ENCODE measurements at places on chromosomes 5 and 9.
A peak's percentile ranks its signal among the peaks of the same experiment; 100 is the strongest.

- DNase-seq = no peak
These were observed 198.0 kb downstream of the BNC2 start for GRCh38 chr9:16672501-16672900.

- no peak for DNase-seq
These were observed 829.2 kb upstream of the DMAC1 start for GRCh38 chr9:8628791-8629190.

GRCh38 chr5:95876782-95877181, 54.3 kb upstream of the GLRX start:
- DNase-seq = no peak

DNA sequence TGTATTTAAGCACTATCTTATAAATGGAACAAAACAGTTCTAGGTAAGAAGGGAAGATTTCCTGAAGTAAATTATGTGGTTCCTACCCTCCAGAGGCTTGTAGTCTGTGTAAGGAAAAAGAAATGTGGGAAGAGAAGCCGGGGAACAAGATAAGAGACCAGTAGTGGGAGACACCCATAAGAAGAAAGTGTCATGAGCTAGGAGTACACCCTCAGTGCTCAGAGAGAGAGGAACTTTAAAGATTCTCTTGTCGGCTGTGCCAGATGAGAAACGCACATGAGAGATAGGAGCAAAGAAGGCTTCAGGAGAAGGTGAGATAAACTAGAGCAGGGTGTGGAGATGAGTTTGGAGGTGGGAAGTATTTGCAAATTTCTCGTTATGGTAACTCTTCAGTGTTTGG, 18.1 kb downstream of the SLC36A1 start:
- DNase-seq = no peak

DNA sequence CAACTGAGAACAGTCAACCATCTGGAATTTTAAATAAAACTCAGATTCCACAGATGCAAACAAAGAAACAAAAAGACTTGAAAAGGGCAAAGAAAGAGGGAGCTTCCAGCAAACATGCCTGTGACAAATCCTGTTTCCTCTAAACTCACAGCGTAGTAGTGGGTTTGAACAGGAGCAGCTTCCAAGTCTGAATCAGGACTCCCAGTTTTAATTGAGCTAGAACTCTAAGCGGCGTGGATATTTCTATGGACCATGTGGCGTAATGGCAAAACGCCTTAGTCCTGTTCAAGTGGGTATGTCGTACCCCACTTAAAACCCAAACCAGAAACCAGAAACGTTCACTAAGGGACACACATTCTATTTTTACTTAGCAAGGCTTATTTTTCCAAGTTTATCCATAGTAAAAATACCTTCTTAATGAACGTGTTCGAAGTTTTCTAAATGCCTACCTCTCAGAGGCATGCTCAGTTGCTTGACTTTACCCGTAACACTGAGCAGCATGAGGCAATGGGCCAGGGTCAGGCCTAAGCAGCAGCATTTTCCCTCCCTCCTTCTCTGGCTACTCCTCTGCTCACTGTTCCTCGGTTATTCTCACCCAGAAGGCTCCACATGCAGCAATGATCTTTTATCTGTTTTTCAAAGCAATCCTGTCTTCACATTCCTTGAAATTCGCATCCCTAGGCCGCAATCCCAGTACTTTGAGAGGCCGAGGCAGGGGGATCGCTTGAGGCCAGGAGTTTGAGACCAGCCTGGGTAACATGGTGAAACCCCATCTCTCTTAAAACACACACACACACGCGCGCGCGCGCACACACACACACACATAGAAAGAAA, 77.9 kb downstream of the FNBP1 start:
- DNase-seq = no peak

- DNase-seq = no peak
These were observed 24.8 kb downstream of the ABLIM3 start for GRCh38 chr5:149166128-149166527.

DNA sequence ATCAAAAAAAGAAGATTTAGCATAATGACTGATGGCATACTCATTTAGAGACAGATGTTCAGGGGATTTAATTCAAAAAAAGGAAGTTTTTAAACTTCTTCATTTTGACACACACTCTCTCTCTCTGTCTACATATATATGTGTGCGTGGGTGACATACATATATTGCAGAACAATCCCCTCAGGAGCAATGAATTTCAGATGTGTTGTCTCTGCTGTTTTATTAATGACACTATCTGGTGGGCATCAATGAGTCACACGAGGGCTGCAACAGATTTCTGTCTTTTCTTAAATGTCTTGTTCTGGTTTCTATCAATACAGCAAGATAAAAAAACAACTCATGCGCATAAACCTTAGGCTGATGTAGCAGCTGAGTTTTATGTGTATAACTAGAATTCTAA, 123.5 kb upstream of the SLCO6A1 start:
- no peak for DNase-seq

- DNase-seq = no peak
These were observed 13.6 kb upstream of the REEP5 start for GRCh38 chr5:112935675-112936074.

DNA sequence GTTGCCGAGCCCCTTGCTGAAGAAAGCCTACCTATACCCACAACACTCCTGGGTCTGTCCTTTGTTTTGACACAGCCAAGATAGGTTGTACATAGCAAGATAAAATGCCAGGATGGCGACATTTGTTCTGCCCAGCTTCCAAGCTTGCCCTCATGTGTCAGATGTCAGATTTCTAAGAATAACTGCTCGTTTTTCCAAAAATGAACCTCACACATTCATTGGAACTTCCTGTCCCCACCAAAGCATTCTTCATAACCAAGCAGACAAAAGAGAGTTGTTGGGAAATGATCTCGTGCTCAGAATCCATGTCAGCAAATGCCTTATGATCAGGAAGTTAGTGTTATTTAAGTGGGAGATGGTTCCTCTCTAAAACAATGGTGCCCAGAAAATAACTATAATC, 210.1 kb downstream of the ZNF608 start:
- DNase-seq = no peak

DNA sequence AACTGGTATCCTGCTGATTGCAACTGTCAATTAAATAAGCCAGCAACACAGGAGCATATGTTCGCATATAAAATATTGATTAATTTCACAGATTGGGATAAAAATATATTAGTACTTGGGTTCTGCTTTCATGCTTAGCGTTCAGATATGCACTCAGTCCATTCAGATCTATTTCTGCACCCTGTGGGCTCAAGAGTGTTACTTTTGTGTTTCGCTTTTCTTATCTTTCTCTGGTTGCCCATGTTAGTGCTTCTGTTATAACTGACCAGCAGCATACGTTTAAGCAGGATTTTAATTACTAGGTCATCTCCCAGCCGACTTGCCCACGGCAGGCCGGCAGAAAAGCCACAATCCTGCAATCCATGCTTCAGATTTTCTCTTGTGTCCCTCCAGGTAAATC, 289.1 kb downstream of the EBF1 start:
- DNase-seq = no peak

- DNase-seq = peak; percentile 28
These were observed 118.1 kb downstream of the NUDT12 start for GRCh38 chr5:103444333-103445038.

DNA sequence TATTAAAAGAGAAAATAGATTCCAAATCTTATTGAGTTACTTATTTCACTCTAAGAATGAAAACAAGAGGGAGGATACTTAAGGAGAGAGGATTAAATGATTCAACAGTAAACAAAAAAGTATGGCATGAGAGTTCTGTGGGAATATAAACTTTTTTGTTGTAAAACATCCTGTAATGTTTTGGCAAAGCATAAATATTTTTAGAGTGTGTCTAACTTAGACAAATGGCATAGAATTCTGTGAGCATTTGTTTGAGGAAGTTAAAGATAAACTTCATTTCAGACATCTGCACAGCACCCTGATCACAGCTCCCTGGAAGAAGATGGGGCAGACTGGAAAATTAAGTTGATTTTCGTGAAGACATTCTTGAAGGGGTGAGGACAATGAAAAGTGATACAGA, 246.8 kb upstream of the HAPLN1 start:
- no peak for DNase-seq

- no peak for DNase-seq
These were observed 524.3 kb downstream of the MTRR start for GRCh38 chr5:8393240-8393639.

DNA sequence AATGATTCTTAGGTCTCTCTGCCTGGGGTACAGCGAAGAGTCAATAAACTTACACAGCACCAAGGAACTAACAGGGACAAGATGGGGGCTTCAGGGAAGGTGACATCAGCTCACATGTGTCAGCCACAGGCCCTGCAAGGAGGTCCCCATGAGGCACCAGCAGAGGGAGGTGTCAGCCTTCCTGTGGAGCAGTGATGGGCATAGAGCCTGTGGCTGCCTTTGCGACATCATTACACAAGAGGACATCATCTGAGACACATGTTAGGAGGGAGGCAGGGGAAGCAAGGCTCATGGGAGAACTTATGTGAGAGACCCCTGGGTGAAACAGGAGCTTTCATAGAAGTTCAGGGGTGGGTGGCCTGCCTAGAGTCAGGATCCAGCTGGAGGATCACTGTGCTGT, 389.6 kb downstream of the SEMA5A start:
- DNase-seq = no peak

GRCh38 chr9:98256756-98257155, 1.3 kb upstream of the TBC1D2 start:
- peak; percentile 26 for DNase-seq

DNA sequence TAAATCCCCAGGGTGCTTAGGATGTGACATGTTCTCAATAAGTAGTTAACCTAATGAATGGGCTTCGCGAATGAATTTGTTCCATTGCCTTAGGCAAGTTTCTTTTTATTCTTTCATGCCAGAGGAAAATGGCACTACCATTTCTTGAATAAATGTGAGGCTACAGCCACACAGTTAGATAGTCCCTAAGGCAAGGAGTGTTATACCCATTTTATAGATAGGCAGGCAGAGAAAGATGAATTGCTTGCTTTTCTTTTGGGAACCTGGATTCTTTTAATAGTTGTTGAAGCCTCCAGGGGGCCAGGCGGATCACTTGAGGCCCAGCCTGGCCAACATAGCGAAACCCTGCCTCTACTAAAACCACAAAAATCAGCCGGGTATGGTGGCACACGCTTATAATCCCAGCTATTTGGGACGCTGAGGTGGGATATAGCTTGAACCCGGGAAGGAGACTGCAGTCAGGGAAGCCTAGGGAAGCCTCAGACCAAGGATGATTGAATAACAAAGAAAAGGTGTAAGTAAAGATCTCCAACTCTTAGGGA, 943 bp downstream of the NOP16 start:
- no peak for DNase-seq

DNA sequence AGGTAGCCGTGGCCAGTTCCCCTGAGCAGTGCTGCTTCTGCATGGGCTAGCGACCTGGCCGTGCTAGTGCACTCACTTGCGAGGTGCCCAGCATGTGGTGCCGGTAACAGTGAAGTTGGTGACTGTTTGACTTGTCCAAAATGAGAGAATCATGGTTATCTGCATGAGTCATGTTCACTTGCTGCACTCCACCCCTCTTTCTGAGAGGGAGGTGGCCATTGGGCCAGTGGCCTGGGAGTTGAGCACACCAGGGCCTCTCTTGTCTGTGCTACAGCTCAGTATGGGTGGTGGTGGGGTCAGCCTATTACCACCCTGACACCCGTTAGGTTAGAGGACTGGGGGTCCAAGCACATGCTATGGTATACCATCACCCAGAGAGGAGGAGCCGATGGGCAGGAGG, 55.4 kb upstream of the GARNL3 start:
- no peak for DNase-seq

GRCh38 chr5:83542839-83543238, 71.3 kb downstream of the VCAN start:
- no peak for DNase-seq

- DNase-seq = no peak
These were observed 10.2 kb downstream of the ADRB2 start for GRCh38 chr5:148836272-148837250.

- no peak for DNase-seq
These were observed 21.2 kb downstream of the LVRN start for GRCh38 chr5:115983519-115983918.

GRCh38 chr9:81787747-81788632, 98.6 kb upstream of the TLE1 start:
- DNase-seq = peak; percentile 59

- no peak for DNase-seq
These were observed 3.6 kb downstream of the ITK start for GRCh38 chr5:157184117-157184670.

DNA sequence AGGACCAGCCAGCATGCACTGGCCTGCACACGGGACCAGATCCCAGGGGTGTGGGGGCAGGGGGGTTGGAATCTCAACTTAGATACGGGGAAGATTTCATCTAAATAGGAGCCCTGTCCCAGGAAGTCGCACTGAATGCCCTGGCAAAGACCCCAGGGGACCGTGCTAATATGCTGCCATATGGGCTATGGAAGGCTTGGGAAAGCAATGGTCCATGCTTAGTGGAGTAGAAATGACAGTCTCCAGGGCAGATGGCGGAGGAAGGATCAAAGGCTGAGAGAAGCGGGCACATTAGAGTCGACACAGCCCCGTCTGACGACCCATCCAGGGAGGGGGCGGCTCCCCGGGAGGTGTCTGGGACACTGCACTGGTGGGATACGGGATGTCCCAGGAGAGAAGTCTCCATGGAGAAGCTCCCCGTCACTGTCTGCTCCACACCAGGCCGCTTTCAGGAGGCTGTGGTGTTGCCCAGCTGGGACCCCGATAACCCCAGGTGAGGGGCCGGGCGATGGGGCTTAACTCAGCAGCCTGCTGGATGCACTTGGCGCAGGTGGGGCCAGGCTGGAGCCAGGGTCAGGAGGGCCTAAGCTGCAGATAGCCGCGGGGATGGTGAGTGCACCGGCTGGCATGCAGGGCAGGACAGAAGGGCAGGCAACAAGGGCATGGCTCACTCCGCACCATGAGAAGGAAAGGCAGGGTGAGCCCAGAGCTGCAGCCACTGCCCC, 377.7 kb upstream of the IRX1 start:
- no peak for DNase-seq

- no peak for DNase-seq
These were observed 300.2 kb upstream of the PANK3 start for GRCh38 chr5:168879331-168879730.

DNA sequence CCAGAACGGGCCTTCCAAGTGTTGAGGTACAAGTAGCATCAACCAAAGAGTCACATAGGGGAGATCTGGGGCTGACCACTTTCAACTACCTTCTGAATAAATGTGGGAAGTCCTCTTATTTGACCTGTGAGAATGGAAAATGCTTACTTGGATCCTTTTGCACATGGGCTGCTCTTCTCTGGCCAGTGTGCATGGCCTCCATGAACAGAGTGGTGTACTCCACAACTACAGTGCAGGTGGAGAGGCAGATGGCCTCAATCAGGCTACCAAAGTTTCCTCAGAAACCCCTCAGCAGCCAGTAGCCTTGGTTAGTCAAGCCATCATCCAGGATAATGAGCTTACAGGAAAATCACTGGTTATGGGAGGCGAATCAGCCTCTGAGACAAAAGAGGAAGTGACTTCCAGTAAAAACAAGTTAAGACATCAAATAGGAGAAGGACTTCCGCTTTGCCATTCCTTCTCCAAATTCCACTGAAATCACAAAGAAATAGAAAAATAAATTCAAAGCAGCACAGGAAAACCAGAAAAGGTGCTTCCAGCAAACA, 18.3 kb upstream of the FCHO2 start:
- DNase-seq = no peak

DNA sequence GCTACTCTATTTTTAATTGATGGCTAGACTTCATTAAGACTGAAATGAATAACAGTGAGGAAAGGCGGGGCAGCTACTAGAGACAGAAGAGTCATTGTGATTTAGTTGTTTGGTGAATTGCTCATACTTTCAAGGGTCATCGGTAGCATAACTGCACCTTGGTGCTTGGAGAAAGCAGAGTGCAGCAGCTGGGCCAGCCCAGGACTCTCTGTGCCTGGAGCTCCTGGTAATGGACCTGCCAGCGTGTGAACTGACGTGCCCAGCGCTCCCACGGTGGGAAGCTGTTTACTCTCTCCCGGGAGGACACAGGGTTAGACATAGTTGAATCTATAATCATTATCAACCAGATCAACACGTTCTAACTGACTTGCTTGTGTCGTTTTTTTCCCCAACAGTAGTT, 42.9 kb downstream of the LURAP1L start:
- DNase-seq = peak; percentile 69

Data from left colon (tissue), 2 donors.